ENCODE measurements at places on chromosomes 12 and 14. TPM values are rescaled to one million over a fixed set of nuclear protein-coding genes. Genes with fewer than 3 reads are reported as not detected.

DNA sequence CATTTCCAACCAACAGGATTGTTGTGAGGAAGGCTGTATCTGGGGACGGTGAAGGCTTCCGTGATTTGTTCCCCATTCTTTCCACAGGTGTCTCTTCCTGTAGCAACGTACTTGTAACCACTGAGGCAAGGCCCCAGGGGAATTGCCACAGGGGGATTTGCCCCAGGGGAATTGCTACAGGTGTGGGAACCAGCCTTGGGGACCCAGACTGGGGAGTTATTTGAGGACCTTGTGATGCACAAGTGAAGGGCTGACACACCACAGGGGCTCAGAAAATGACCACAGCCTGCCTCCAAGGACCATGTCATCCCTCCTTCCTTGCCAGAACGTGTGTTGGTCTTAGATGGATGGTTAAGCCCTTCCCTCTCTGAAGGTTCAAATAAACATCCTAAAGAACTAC lies 131.4 kb upstream of the RGS6 start:
- no peak for DNase-seq

DNA sequence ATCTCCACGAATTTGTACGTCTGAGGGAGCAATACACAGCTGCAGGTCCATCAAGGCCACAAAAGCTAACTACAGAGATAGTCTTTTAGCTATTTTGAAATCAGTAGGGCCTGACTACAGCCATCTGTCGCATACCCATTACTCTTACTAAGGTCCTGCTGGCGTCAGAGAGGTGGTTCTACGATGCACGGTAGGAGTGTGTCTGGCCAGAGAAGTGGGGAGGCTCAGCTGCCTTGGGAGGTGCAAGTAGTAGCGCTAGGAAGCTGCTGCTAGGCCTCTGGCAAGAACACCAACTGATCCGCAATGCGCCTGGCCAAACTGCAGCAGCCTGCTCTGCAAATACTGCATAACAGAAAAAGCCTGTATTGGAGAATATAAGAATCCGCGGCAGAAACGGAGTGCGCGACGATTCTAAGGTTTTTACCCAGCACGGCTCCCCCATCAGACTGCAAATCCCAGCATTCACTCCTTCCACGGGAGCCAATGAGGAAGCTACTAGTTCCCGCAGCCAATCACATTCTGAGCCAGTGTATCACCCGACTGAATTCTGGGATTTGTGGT lies 743 bp upstream of the CAND1 start:
- DNase-seq: peak; percentile 73

DNA sequence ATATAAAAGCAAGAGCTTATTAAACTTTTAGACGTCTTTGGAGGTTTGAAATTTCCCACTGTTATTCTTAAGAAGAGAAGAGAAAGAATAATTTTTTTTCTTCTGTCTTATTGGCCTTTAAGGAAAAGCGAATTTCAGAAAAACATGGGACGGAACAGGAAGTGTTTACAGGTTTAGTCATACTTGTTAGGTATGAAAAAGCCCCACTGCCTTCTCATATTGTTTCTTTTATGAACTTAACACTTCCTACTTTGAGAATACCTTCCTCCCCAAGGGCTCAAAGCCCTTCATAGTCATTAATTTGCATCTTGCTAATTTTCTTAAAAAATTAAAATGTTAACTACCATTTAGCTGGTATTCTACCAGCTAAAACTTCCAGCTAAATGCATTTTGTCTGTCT lies 82.0 kb downstream of the ETV6 start:
- no peak for DNase-seq

DNA sequence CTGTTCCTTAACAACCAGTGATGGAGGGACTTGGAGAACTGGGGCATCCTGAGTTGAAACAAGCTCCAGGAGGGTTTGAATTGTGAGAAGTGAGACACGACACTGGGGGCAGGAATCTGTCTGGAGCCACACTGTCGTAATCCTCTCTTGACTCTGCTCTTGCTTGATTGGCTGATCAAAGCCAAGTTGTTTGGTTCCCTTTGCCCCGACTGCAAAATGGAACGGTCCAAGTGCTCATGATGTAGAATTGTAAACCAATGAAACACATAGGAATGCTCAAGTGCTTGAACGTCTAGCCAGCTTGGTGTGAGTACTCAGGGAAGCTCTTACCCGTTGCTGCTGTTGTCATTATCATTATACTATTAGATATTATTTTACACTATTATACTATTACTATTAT lies 98.1 kb downstream of the TMEM132C start:
- DNase-seq: no peak

DNA sequence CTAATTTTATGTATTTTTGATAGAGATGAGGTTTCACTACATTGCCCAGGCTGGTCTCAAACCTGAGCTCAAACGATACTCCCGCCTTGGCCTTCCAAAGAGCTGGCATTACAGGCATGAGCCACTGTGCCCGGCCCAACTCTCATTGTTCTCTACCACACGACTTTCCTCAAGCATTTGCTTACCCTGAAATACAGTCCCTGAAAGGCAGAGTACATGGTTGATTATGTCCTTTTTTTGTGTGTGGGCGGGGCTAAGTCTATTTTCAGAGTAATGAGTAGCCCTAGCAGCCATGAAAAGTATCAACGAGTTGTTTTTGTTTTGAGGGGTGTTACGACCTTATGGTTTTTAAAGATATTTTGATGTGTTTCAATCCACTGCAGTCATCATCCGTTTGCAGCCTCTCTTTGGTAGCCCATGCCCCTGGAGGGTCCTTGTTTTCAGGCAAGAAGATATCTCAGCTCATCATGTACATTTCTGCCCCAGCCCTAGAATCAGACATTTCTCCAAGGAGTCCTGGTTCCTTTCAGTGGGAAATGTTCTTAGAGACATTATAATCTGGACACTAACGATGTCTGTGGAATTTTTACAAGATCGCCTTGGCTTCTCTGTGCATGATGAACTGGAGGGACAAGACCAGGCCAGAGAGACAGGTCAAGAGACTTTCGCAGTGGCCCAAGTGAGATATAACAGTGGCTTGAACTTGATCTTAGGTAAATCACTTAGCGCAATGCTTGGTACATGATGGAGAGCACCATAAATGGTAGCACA lies 8.7 kb downstream of the ACACB start:
- DNase-seq: no peak

- no peak for DNase-seq
These were observed 878.1 kb downstream of the DIO2 start for GRCh38 chr14:79333198-79333546.

DNA sequence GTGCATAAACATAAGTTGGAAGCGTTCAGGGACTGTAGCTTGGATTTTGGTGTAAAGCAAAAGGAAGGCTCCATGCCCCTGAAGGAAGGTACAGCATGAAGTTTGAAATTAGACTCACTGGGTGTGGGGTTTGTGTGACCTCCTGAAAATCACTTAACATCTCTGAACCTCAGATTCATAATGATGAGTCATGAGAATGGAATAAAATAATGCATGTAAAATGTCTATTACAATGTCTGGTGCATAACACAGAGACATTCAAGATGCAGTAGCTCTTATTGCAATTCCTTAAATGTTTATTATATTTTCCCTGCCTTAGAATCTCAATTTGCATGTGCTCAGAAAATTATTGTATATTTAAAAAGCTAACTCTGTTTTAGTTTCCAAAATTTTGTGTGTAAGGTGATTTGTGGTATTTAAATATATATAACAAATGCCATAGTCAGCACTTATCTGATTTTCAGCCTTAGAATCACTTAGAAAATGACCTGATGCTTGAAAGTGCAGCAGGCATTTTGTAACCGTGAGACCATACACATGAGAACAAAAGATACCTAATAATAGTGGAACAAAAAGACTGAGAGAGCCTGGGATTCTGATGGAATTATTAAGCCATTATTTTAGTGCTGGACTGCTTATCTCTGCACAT lies 66.3 kb downstream of the E2F7 start:
- no peak for DNase-seq

DNA sequence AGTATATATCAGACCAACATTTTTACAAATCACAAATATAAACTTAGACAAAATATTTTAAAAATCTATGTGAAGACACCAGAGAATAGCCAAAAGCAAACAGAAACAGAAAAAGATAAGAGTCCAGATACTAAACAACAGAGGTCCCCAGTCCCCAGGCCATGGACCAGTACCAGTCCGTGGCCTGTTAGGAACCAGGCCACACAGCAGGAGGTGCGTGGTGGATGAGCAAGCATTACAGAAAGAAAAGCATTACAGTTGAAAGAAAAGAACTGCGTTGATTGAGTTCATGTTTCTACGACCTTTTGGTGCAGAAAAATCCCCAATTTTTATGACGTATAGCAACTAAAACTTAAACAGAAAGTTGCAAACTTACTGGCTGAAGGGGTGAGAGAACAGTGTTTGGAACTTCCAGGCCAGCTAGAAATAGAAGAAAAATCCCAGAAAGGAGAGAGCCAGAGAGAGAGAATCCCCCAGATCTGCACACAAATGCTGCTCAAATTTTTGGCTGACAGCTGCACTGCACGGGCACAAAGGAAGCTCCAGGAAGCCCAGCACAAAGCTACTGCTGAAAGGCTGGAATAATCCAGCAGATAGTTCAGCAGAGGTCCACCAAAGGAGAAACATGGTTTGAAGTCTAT lies 159.6 kb upstream of the C14orf180 start:
- DNase-seq: no peak

DNA sequence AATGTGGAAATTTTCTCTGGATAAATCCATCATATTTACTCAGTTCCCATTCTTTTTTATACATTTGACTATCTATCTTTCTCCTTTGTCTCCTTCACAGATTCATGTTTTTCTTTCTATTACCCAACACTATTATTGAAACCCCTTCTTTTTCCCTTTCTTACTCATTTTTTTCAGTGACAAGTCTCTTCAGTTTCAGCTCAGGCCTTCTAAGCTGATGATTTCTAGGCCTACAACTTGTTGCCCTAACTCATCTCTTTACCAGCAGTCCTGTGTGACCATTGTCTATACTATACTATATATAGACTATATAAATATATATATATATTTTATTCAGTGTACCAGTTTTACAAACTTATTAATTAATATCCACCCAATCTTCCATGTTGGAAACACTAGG lies 31.8 kb downstream of the SLC16A7 start:
- no peak for DNase-seq

DNA sequence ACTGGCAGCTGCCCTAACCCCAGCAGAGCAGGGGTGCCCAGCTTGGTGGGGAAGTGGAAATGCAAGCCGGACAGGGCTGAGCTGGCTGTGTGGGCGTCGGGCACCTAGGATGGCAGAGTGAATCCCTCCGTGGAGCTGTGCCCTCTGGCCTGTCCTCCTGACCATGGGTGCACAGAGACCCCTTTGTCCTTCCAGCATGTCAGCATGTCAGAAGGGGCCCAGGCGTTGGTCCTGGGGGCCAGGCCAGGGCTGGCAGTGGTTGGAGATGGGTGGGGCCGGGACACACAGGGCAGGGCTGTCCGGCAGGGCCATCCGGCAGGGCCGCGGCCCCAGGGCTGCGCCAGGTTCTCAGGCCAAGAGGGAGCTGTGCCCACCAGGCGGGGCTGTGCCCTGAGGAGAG lies 8.8 kb upstream of the TEX22 start:
- DNase-seq: no peak

GRCh38 chr14:64387232-64387781 lies 846 bp upstream of the MTHFD1 start:
- no peak for DNase-seq

Gene TMEM253
- not detected for total RNA-seq

Gene PGF
- 0.28 TPM for total RNA-seq

Gene CD4
- total RNA-seq: 3.0 TPM

Gene MYH6
- total RNA-seq: not detected

Gene RNU4-1
- 1,401 TPM for total RNA-seq

Gene NYNRIN
- total RNA-seq: 0.34 TPM

Gene TNFAIP2
- total RNA-seq: 3.0 TPM

Gene CCER1
- total RNA-seq: not detected

Gene TAS2R31
- 2.9 TPM for total RNA-seq

Gene OR6C65
- not detected for total RNA-seq

Gene CHGA
- not detected for total RNA-seq

Gene KNTC1
- 125 TPM for total RNA-seq

Gene TSPAN9
- total RNA-seq: 0.42 TPM

Measured in activated naive CD8-positive, alpha-beta T cell treated with anti-CD3 and anti-CD28 coated beads, Interleukin-2, amount 10 ng/mL, durations not matched to agents 7 days and 5 days (primary cell).